Stimulated activated CD4-positive, alpha-beta T cell treated with anti-CD3 and anti-CD28 coated beads, Interleukin-1b, Interleukin-23, amount 100 ng/mL, for 1 hour (primary cell): ENCODE measurements at places on chromosomes 1 and 21.
A peak's percentile ranks its signal among the peaks of the same experiment; 100 is the strongest.

DNA sequence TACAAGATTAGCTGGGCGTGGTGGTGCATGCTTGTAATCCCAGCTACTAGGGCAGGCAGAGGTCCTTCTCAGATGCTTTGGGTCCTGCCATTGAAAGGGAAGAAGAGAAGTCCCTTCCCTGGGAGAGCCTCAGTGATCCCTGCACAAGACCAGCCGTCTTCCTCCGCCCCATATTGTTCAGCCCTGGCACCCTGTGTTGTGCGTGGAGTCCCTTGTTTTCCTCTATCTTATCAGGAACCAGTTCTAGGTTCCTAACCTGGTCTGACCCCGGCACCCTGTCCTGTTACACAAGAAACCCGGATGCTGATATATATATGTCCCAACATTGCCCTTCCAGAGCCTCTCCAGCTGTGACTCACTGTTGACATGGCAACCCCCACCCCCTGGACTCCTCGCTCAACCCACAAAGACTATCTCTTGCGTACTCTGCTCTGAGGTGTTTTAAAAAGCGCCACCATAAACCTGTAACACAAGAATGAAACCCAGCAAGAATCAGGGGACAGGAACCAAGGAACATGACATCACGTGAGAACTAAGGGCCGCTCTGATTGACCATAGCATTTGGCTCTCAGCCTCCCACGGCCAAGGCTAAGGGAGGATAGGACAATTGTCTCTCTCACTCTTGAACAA, 4.8 kb downstream of the MX2 start:
- DNase-seq, result no peak

- no peak for DNase-seq
These were observed 170.5 kb downstream of the APP start for GRCh38 chr21:25999921-26000582.

DNA sequence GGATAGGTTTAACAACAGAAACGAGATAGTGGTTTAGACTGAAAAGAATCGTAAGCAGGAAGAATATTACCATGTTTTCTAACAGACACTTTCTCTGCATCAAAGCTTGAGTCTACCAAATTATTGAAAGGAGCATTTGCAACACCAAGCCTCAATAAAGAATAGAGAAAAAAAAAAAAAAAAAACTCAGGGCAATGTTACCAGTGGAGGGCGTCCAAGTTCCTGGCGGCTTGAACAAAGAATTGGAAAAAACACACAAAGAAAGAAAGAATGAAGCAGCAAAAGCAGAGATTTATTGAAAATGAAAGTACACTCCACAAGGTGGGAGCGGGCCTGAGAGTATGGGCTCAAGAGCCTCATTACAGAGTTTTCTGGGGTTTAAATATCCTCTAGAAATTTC, 686.5 kb upstream of the ADGRL2 start:
- no peak for DNase-seq

DNA sequence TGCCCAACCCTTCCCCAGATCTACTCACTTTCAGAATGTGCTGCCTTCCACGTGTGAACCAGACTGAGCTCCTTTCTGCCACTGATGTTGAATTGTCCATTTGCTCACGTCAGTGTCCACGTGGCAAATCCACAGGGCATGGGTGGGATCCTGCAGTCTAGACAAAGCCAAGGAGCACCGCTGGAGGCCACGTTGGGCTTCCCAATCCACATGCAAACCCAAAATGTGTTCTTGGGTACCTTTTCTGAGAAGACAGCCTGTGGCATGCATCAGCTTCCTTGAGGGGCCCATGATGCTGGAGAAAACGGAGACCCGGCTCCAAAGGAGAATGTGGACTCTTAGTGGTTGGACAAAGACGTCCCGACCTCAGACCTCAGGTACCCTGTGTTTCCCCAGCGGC, 87.6 kb downstream of the PDE9A start:
- DNase-seq, result no peak

GRCh38 chr1:235077571-235078479, 50.8 kb downstream of the TOMM20 start:
- DNase-seq, result no peak

GRCh38 chr1:178345238-178345637, 151.5 kb downstream of the CLEC20A start:
- no peak for DNase-seq

GRCh38 chr1:201573030-201573429, 34.1 kb downstream of the NAV1 start:
- no peak for DNase-seq

GRCh38 chr1:90706437-90707362, 10.4 kb downstream of the BARHL2 start:
- DNase-seq, result no peak

DNA sequence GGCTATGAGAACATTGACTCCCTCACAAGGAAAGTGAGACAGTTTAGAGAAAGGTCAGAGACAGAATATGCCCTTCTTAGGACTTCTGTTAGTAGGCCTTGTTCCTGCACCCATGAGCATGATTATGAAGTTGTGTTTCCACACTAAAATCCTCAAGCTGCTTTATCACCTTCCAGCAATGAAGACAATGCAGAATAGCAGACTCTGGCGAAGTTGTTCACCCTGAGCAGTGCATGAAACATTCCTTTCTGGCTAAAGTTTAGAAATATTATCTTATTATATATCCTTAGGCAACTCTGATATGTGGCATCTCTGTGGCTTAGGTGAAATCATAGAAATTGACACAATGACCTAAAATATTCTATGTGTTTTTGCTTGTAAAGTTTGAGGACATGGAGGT, 13.9 kb upstream of the OR2G2 start:
- DNase-seq, result no peak

GRCh38 chr21:36859744-36860501, 106.5 kb downstream of the HLCS start:
- no peak for DNase-seq

- no peak for DNase-seq
These were observed 523.4 kb downstream of the PTBP2 start for GRCh38 chr1:97245026-97245425.

- DNase-seq, result no peak
These were observed 25.2 kb upstream of the PCBP3 start for GRCh38 chr21:45618287-45618686.

GRCh38 chr1:24688621-24689195, 45.6 kb downstream of the SRRM1 start:
- peak; percentile 29 for DNase-seq

DNA sequence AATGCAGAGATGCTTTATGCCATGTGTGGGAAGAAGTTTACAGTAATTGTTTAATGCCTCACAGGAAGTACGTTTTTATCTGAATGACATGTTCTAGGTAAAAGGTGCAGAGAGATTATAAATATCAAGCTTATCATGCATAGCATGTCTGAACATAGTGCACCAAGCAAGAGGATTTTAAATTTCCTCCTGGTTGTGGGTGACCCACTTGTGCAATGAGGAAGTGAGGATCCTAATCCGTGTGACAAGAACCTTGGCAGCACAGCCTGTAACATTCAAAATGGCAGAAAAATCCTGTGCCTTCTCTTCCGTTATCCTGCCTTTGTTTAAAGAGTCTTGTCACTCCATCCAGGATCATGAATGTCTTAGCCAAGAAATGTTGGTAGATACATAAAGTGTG, 75.6 kb downstream of the PLA2G4A start:
- DNase-seq, result no peak

DNA sequence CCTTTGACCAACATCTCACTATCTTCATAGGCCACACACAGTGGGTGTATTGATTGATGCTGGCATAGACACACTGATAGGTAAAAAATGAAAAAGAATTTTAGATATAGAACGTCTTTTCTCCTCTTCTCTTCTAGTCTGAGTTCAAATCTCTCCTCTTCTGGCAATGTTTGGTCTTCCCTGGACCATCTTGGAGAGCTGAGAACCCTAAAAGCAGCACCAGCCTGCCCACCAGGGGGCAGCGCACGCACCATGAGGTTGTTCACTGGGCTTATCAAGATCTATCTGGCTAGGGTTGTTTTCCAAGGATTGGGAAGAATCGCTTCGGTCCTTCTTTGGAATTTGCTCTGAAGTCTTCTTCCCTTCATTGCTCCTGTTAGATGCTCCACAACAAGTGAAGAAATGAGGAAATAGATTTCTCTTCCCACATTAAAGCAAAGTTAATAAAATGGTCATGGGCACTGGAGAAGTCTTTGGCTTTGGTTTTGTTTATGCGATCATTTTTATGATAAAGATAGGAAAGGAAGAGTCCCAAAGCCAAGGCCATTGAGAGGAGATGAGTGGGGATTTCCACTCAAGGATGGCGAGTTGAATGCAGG, 104.0 kb upstream of the OLIG2 start:
- peak; percentile 25 for DNase-seq

- DNase-seq, result no peak
These were observed 482 bp downstream of the TM2D1 start for GRCh38 chr1:61724506-61724812.

GRCh38 chr1:224219612-224220059, 36.6 kb downstream of the DEGS1 start:
- no peak for DNase-seq

GRCh38 chr1:154326546-154327465, 1.5 kb downstream of the ATP8B2 start:
- no peak for DNase-seq

DNA sequence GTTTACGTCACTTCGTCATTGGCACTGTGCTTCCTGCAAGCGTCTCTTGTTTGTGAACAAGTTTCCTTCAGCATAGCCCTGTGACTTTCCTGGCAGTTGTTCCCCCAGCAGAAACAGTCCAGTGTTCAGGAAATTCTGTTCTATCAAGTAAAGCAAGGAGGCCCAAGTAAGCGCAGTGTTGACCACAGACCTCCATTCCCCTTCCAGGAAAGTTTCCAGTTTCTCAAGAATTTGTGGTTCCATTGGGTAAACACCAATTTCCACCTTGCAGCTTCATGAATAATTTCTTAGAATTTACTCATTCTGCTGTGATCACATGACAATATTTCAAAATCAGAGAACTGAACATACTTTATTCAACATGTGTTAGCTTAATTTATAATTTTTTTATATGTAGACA, 88.5 kb upstream of the ETV3 start:
- no peak for DNase-seq

DNA sequence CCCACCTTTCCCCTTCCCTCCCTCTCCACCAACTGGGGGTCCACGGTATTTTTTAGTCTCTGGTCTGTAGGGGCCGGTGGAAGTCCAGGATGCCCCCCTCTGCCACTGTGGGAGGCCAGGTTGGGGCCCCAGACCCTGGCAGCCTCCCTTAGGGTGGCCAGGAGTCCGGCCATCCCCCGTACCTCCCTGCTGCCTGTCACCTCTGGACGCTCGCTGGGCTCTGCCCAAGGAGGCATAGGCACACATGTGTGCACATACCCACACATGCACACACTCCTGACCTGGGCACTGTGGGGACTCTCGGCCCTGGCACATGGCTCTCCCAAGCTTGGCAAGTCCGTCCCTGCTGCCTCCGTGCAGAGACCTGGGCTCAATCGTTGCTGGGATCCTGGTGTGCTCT, 53.0 kb downstream of the DISP3 start:
- DNase-seq, result no peak

GRCh38 chr21:29053011-29053553, 20.4 kb downstream of the CCT8 start:
- no peak for DNase-seq

DNA sequence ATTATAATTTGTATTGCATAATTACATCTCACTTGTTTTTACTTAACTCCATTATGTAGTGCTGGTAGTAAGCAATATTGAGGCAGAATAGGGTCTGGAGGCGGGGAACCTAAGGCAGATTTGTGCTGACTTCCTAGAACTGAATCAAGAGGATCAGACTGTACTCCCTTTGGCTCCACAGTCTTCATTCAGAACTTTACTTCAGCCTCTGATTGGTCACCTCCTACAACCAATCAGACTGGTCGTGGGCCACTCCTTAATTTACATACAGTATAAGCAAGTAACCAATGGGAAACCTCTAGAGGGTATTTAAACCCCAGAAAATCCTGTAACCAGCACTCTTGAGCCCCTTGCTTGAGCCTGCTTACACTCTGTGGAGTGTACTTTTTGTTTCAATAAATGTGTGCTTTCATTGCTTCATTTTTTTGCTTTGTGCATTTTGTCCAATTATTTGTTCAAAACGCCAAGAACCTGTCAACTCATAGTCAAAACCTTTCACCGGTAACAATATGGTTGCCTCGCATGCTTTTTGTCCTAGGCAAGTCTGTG, 31.6 kb downstream of the ZBTB8OS start:
- DNase-seq, result no peak

DNA sequence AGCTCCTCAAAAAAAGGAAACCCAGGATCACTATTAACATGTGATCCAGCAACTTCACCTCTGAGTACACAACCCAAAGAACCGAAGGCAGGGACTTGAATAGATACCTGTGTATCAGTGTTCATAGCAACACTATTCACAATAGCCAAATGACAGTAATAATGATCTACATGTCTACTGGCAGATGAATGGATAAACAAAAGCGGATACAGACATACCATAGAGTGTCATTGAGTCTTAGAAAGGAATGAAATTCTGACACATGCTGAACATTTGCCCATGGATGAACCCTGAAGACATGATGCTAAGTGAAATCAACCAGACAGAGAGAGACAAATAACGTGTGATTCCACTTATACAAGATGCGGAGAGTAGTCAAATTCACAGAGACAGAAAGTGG, 564.2 kb downstream of the KIF26B start:
- no peak for DNase-seq

GRCh38 chr1:195981448-195982139, 626.6 kb downstream of the KCNT2 start:
- DNase-seq, result no peak

- DNase-seq, result no peak
These were observed 94.8 kb downstream of the OMA1 start for GRCh38 chr1:58451560-58452191.

- no peak for DNase-seq
These were observed 39.1 kb downstream of the IGSF3 start for GRCh38 chr1:116628448-116628847.

DNA sequence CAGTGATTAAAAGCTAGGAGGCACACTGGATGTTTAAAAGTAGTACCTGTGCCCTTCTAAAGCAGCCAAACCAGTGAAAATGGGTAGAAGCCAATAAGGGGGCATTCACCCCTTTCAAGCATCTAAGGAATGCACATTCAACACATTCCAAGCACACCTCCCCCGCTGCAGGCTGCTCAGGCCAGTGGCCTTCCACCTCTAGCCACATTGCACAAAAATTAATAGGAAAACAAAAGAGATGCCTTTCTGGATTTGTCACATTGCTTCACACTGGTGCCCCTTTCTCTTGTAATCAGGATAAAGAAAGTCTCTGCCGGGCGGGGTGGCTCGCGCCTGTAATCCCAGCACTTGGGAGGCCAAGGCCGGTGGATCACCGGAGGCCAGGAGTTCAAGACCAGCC, 834.0 kb downstream of the USP25 start:
- DNase-seq, result no peak

GRCh38 chr1:154386643-154387352, 18.3 kb upstream of the IL6R start:
- peak; percentile 70 for DNase-seq

- no peak for DNase-seq
These were observed 58.6 kb downstream of the NPHP4 start for GRCh38 chr1:5933676-5934057.

DNA sequence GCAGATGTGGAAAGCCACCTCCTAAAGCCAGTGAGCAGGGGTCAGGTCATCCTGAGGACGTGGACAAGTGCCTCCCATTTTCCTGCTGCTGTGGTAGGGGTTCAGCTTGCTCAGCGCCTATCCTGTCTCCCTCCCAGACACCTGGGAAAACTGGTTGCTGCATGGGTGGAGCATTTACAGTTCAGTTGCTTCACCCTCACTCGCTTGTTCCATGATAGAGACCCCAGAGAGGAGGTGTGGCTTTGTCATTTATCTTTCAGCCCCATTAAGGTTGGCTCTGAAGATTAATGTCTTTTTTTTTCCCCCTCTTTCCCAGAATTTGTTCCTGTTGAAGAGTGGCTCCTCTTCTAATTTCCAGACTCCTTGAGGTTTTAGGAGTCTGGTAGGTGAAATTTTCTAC, 9.2 kb downstream of the VANGL1 start:
- no peak for DNase-seq

GRCh38 chr1:218698141-218698540, 353.0 kb downstream of the TGFB2 start:
- no peak for DNase-seq
